ENCODE measurements at places on chromosomes 11 and 22.

DNA sequence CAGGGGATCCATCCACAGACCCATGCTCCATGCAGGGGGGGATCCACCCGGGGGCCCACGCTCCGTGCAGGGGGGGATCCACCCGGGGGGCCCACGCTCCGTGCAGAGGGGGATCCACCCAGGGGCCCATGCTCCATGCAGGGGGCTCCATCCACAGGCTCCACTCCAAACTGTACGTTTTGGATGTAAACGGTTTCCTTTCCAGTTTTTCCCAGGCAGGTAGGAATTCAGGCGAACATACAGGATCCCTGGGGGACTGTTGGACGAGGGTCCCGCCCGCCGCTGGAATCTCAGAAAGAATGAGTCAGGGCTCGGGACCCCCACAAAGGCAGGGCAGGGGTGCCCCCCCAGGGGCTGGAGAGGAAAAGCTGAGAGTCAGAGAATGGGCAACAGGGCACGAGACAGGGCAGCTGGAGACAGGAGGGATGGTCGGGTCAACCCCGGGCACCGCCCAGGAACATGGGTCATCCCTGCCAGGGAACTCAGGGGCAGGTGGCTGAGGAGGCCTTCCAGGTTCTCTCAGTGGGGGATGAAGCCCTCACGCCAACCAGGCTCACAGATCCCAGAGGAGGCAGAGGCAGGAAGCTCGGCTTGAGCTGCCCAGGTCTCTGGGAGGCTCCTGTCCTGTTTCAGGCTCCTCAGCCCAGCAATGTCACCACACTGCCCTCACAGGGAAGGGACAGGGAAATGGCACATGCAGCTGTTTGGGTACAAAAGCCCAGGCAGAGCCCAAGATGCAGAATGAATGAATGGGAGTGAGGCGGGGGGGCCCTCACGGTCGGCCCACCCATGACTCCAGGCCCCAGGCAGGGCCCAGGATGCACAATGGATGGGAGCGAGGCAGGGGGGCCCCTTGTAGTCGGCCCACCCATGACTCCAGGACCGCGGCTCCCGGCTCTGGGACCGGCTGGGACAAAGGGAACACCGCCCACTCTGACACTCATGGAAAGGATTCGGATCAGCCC lies 200.2 kb downstream of the BRD1 start:
- DNase-seq: no peak

- DNase-seq: no peak
Measured at GRCh38 chr22:48885919-48886305, 941.8 kb downstream of the BRD1 start.

DNA sequence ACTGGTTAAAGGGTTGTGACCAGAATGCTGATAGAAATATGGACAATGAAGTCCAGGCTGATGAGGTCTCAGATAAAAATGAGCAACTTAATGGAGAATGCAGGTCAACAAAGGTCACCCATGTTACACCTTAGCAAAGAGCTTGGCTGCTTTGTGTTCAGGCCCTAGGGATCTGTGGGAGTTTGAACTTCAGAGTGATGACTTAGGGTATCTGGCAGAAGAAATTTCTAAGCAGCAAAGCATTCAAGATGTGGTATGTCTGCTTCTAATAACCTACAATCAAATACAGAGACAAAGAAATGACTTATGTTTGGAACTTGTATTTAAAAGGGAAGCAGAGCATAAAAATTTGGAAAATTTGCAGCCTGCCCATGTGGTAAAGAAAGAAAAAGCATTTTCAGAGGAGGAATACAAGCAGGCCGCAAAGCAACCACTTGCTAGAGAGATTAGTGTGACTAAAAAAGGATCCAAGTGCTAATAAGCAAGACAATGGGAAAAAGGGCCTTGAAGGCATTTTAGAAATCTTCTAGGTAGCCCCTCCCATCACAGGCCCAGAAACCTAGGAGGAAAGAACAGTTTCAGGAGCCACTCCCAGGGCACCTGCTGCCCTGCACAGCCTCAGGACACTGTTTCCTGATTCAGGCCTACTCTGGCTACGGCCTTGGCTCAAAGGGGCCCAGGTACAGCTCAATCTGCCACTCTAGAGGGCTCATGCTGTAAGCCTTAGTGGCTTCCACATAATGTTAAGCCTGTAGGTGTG lies 41.3 kb downstream of the TNKS1BP1 start:
- no peak for DNase-seq

DNA sequence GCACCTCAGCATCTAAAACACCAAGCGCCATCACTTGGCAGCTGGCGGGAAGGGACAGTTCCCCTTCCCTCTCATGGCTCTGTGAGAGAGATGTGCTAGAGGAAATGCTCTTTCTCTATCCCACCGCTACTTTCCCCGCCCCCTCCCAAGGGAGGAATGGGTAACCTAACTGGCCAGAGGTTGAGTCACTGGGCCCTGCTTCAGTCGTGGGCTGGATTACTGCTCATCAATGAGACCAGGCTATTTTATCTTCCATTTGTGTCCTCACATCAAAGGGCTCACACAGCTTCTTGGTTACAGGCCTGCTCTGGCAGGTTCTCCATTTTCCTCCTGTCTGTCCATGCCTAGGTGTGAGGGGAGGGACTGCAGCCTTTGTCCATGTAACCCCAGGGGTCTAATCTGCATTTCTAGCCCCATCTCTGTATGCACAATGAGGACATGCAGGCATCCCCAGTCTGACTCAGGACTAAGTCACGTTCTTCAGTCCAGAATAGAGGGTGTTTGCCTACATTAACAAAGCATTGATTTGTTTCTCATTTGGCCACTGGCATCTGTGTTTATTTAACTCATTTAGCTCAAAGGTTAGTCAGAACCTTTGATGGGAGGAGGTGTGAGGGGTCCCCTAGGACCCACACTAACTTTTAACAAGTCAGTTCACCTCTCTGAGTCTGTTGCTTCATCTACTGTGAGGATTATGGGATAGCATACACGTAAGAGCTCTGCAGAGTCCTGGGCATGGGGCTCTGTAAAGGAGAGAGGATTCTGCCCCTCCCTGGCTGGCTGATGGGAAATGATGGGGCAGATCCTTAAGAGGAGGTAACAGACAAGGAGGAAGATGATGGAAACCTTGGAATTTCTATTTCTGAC lies 99.1 kb downstream of the XRRA1 start:
- DNase-seq: no peak

GRCh38 chr11:8699903-8700302 lies 17.3 kb downstream of the RPL27A start:
- DNase-seq: no peak

DNA sequence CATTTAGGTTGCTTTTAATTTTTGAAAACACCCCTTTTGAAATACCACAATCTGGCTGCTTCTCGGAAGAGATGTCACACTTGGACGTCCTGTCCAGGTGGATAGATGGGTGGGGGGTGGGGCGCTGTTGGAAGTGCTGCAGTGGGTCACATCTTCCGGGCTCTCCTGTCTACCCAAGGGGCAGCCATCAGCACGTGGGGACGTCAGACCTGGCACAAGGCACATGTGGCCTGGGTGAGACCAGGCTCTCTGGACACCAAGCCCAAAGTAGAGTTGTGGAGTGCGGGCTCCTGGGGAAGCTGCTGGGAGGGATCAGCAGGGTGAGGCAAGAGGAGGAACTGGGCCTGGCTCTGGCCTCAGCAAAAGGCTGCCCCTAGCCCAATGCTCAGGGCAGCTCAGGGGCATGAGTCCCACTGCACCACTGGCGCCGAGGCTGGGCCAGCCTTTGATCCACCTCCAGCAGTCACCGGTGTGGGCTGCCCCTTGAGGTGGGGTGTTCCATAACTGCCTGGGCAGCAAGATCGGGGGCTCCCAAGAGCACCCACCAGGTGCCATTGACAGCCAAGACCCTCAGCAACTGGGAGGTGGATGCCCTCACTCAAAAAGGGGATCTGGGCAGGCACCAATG lies 68.6 kb upstream of the CCND1 start:
- no peak for DNase-seq

GRCh38 chr11:83115026-83115425 lies 41.9 kb upstream of the PCF11 start:
- no peak for DNase-seq

DNA sequence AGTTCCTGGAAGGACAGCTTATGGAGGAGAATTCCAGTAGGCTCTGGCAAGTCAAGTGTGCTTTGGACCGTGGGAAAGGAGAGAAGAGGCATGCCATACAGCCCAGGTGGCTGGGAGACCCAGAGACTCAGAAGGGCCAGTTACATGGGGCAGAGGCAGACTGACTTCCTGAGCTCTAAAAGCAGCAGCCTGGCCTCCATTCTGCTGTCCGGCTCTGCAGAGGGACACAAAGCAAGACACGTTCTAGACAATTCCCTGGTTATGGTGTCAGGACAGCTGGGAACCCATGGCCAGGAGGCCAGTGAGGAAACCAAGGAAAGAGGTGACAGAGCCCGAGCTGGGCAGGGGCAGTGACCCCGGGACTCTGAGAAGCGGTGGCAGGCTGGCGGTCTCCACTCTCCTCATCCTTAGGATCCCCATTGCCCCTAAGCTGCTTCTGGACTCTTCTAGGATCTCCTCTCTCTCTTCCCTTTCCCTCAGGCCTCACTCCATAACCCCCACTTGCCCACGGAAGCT lies 2.7 kb downstream of the CPT1B start:
- DNase-seq: no peak

GRCh38 chr11:19849947-19850593 lies 137.4 kb downstream of the NAV2 start:
- no peak for DNase-seq

DNA sequence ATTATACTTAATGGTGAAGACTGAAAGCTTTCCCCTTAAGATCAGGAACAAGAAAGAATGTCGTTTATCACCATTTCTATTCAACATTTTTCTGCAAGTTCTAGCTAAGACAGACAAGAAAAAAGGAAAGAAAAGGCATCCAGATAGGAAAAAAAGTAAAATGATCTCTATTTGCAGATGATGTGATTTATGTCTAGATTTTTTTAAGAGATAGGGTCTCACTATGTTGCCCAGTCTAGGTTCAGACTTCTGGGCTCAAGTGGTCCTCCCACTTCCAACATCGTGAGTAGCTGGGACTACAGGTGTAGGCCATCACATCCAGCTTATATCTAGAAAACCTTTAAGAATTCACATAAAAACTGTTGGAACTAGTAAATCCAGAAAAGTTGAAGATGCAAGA lies 51.4 kb upstream of the ADORA2A start:
- DNase-seq: no peak

GRCh38 chr11:103927535-103927934 lies 108.9 kb upstream of the DDI1 start:
- no peak for DNase-seq

DNA sequence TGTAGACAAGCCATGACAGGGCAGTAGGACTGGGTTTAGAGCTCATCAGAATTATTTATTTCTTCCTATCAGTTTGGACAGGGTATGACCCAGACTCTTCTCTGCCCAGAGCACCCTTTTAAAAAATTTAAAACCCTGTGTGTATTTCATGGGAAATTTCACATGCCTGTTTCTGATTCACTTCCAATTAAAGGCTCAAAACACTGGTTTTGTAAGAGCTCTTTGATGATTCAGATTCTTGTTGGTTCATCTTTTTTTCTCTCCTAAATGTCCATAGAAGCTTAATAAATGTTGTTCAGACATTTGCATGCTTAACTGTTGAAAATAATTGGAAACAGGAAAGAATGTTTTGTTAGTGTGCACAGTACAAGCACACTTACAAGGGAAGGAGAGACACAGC lies 13.8 kb downstream of the FLI1 start:
- DNase-seq: no peak

- DNase-seq: no peak
Measured at GRCh38 chr11:64590763-64591221, at the start of gene SLC22A12. SLC22A12 (plus strand) TSS chr11:64591220; CDS start chr11:64591557, 337 bp downstream.

DNA sequence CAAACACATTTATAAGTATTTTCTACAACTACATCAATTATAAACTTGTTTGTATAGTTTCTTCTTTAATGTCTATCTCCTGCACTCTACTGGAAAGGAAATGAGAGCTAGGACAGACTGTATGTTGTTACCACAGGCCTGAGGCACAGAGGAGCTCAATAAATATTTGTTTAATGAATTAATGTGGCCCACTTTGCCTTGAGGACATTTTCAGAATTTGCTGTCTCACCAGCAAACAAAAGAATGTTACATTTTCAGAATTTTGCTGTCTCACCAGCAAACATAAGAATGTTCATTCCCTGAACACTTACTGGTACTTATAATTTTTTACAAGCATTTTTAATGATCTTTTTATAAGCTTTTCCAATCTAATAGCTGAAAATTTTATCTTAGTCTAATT lies 41.9 kb upstream of the WNT7B start:
- no peak for DNase-seq

DNA sequence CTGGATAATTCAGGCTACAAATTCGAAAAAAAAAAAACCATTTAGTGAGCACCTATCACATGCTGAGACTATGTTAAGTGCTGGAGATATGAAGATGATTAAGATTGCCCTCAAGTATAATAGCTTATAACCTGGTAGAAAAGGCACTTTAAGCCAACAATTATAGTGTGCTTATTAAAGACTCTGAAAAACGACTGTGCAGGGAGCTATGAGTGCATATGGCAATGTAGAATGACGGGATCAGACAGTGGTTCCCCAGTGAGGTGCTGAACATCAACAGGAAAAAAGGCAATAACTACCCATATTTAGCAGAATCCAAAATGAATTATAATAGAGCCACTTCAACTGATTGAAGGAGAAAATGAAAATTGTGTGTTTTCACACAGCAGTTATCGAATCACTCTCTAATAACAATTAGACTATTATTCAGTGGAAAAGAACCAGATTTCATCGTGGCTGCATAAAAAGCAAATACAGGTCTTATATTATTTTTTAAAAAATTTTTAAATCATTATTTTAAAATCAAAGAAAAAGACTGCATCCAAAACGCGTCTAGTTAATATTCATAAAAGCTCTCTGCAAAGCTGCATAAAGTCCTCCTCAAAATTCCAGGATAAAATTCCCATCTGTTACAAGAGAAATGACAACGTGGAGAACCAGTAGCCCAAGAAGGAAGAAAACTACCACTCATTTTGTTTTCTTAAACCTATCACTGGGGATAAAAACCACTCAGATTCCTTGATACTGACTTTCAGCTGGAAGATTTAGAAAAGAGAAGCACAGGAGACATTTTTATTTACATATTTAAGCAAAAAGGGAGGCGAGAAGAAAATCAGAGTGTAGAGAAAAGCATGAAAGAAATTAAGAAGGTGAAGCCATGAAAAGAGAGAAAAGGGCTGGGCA lies 1.1 kb downstream of the MTMR2 start:
- no peak for DNase-seq

DNA sequence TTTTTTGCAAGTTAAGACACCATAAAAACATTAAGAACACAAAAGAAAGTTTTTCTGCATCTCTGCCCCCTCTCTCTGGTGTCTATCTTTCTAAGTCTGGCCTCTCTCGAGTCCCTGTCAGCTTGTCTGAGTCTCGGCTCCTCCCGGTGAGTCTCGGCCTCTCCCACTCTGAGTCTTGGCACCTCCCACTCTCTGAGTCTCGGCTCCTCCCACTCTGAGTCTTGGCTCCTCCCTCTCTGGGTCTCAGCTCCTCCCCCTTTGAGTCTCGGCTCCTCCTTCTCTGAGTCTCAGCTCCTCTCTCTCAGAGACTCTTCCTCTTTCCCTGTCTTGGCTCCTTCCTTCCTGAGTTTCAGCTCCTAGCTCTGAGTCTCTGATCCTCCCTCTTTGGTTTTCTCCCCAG lies 72.5 kb upstream of the AMPD3 start:
- DNase-seq: no peak

- DNase-seq: no peak
Measured at GRCh38 chr11:83682611-83682973, 396.4 kb upstream of the CCDC90B start.

Data from stimulated activated CD4-positive, alpha-beta T cell treated with anti-CD3 and anti-CD28 coated beads, Interleukin-4, amount 100 ng/mL, for 48 hours (primary cell).